ENCODE measurements at places on chromosomes 16 and 17.

DNA sequence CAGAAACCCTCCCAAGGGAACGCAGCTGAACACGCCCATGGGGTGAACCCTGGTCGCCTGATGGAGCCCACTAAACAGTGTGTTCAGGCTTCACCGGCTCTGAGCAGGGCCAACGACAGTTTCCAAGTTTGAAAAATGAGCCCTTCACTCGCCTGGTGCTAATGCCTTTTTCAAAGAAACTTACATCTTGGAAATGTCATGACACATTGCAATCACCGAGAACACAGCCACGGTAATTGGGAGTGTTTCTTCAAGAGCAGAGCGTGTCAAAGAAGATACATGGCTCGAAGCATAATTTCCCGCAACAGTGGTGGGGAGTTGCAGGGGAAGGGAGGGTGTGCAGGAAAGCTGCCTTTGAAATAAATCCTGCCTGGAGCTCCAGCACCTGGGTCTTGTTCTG lies 463.2 kb downstream of the TMEM114 start:
- no peak for DNase-seq

- DNase-seq = no peak
Observed at GRCh38 chr17:14429084-14429483, 128.2 kb downstream of the HS3ST3B1 start.

- DNase-seq = no peak
Observed at GRCh38 chr17:50837980-50838954, 2.9 kb downstream of the WFIKKN2 start.

- peak; percentile 1 for DNase-seq
Observed at GRCh38 chr16:88977018-88977811, at the start of gene CBFA2T3. Gene CBFA2T3, minus strand, starts transcription at chr16:88977207. Its CDS starts 400 bp downstream, at chr16:88976807.

DNA sequence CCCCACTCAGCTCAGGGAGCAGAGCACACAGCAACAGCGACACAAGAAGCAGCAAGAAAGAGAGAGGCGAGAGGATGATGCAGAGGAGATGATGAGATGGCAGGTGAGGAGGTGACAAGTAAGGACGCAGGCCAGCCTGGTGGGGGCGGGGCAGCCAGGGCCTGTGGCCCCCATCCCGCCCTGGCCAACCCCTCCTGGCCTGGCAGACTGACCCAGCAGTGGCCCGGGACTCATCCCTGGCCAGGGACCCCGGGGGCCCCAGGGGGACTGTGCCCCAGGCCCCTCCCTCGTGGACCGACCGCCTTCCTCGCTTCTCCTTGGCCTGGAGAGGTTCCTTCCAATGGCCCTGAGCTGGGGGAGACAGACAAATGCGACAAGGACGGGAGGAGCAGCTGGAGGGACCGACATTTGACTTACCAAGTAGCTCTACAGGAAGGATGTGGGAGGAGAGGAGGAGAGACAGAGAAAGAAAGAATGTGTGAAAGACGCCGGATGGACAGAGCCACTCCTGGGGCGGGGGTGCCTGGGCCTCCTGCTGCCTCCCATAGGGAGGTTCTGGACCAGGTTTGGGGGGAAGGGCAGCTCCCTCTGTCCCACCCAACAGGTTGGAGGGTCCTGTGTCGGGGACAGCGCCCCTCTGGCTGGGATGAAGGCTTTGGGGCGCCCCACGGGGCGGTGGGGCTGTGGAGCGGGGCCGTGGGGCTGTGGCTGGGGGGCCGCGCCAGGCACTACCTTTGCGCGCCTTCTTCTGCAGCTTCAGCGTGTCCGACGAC lies 6.8 kb downstream of the MTSS2 start:
- no peak for DNase-seq

DNA sequence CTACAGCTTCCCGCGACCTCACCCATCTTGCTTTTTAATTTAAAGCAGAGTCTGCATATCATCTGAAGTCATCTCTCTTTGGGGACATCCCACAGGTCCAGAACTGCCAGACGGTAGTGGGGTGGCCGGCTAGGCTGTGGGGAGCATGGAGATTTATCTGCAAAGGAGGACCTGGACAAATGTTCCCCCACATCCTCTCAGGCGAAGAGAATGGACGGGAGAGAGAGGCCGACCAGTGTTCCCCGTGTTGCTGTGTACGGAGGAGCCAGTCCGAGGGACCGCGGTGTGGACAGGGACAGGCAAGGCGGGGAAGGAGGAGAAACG lies 665 bp upstream of the MT1M start:
- DNase-seq = no peak

DNA sequence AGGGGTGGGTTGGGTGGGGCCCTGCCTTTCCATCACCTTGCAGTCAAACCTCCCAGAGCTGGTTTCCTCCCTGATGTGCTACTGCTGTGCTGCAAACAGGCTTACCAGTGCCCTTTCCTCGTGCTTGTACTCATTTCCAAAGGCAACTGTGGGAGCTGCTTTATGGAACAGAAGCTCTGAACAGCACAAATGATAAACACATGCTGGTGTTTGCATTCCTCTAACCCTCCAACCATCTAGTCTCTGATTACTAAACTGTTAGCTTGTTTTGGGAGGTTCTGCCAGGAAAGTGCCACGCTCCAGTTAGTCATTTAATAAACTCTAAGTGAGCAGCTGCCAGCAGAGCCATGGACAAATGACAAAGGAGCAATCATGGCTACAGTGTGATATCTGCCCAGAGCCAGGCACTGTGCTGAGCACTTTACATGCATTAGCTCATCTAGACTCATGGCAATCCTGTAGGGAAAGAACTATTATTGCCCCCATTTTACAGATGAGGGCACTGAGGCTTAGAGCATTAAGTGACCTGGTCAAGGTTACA lies 110.4 kb downstream of the VAT1L start:
- DNase-seq = peak; percentile 93

GRCh38 chr17:81480140-81481072 lies 32.2 kb downstream of the ACTG1 start:
- DNase-seq = peak; percentile 64

DNA sequence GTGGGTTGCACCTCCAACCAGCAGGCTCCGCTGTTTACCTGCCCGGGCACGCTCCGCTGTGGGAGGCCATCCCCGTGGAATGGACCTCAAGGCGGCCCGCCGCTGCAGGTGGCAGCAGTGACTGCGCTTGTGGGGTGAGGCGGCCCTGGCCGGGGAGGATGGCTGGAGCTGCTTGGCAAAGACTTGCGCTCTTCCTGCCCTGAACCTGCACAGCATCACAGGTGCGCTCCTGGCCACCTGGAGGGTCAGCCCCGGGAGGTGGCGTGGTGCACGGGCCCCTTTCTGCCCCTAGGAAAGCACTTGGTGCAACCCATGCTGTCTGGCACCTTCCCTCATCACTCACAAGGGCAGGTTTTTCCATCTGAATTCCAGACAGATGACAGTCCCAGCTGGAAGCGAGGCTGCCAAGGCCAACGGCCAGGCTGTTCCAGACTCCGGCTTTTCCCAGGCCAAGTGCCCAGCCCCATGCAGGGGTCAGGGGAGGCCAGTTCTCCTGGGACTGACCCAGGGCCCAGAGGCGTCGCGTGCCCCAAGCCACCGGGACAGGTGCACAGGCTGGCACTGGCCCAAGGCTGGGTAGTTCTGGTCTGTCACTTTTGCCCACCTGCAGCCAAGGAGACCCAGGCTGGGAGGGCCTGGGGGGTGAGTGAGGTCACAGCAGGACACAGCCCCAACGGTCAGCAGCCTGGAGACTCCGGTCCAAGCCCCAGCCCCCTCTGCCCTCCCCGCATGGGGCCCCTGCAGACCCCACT lies 13.3 kb downstream of the UTS2R start:
- DNase-seq = no peak

DNA sequence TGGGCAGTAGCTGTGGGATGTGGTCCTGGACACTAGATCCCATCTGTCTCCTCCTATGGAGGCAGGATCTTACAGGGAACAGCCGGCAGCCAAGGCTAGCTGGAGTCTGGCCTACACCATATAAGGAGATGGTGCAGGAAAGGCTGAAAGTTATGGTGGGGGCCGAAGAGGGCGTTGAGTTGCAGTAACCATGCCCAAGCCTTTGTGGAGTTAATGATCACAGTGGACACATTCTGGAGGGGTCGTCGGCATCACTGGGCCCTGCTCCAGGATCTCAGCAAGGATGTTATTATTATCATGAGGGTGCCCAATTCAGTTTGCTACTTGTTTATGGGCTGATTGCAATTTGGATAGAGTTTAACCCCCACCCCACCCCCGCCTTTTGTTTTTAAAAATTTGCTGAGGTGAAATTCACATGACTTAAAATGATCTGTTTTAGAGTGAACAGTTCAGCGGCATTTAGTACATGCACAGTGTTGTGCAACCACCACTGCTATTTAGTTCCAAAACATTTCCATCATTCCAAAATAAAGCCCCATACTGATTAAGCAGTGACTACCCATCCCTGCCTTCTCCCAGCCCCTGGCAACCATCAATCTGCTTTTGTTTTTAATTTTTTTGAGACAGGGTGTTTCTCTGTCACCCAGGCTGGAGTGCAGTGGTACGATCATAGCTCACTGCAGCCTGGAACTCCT lies 184.3 kb upstream of the CACNG3 start:
- no peak for DNase-seq

GRCh38 chr17:69724238-69724637 lies 309.7 kb downstream of the MAP2K6 start:
- no peak for DNase-seq

GRCh38 chr17:34287875-34288274 lies 2.3 kb downstream of the CCL11 start:
- no peak for DNase-seq

- DNase-seq = no peak
Observed at GRCh38 chr17:10025976-10026901, 121.2 kb upstream of the RCVRN start.

DNA sequence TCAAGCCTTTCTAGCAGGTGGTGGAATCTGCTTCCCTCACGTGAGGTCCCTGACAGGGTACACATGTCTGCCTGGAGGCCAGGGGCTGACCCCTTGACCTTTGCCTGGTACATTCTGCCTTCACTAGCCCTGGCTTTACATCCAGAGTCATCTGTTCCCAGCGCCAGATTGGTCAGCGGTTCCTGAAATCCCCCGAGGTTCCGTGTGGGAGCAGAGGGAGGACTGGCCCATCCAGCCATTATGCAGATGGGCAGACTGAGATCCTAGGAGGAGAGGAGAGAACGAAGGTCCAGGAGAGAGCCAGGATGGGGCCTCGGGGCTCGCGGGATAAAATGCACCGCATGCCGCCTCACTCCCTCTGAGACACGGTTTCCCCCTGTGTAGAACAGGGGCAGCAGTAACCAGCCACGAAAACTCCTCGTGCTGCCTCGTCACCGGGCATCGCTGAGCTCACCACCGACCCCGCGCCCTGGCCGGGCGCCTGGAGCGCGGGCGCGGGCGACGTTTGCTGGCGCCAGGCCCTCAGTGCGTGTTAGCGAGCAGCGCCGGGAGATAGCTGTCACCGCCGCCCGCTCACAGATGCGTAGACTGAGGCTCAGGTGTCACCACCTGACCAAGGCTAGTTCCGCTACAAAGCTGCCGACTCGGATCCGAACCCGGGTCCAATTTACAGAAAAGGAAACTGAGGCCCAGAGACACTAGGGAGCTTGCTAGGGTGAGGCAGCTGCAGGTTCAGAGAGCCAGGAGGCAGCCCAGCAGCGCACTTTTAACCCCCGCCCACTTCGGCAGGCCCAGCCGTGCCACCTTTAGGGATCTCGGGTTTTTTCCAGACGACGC lies 811 bp upstream of the MAP2K3 start:
- no peak for DNase-seq

DNA sequence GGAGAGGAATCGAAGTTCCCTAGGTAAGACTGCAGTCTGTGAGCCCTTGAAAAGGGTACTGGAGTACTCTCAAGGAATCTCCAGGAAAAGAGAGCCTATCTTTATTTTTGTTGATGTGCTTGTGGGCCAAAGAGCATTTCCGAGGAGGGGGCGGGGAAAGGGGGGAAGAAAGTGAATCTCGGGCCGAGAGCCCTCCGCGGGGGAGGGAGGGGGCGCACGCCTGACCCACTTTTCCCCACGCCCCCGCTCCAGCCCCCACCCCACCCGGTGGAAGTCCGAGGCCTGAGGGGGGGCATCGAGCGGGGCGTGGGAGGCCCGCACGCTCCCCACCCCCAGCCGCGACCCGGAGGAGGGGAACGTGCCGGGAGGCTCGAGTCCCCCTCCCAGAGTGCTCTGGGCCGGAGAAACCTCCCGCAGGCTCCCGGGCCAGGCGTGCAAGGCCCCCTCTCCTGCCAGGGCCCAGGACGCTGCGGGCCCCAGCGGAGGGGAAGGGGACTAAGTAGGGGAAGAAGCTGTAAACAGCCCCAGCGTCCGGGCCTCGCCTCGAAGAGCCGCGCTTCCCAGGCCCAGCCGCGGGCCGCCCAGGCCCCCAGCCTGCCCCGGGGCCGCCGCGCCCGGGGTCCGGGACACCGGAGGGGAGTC lies 444 bp downstream of the HELZ start:
- DNase-seq = no peak

GRCh38 chr16:61148930-61149329 lies 887.3 kb downstream of the CDH8 start:
- no peak for DNase-seq

- no peak for DNase-seq
Observed at GRCh38 chr16:29831490-29831889, 11.2 kb downstream of the MVP start.
